Spinal cord (tissue), 10 donors: ENCODE measurements at places on chromosomes 4 and X.

GRCh38 chr4:188439641-188440311 is 300.5 kb downstream of the TRIML1 start:
- peak; percentile 42 for DNase-seq

DNA sequence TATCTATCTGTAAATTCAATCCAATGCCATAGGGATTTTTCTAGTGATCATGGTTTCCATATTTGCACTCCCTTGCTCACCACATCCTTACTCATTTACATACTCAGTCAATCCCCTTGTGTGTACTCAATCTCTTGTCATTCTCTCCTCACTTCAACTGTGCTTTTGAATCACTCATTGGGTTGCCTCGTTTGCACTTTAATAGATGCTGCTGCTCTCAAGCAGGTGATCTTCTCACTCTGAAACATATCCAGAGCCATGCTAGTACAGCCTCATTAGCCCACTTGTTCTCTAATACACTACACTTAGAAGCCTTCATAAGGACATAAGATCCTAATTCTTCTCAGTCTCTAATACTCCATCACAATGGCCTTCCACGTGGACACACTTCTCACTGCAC is 507.9 kb downstream of the TECRL start:
- DNase-seq = no peak

- no peak for DNase-seq
These were observed 37.8 kb upstream of the SLC9A7 start for GRCh38 chrX:46796574-46797191.

DNA sequence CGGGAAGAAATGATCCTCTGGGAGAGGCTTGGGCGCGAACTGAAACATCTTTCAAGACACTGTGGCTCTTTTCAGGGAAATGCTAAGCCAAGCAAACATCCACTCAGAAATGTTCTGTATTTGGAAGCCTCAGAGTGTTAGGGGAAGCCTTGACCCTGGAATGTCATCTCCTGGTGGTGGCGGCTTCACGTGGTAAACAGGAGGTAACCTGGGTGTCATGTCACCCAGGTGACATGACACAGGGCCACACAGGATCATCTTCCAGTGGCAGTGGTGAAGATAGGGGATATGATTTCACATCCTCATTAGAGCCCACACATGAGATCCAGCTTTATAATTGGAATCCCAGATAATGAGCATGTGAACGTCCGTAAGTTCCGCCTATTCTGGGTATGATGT is 140.0 kb downstream of the TBL1X start:
- no peak for DNase-seq

- DNase-seq = no peak
These were observed 23.4 kb upstream of the ZFP42 start for GRCh38 chr4:187972135-187972534.

GRCh38 chr4:89222170-89222569 is 85.4 kb downstream of the GPRIN3 start:
- DNase-seq = no peak

DNA sequence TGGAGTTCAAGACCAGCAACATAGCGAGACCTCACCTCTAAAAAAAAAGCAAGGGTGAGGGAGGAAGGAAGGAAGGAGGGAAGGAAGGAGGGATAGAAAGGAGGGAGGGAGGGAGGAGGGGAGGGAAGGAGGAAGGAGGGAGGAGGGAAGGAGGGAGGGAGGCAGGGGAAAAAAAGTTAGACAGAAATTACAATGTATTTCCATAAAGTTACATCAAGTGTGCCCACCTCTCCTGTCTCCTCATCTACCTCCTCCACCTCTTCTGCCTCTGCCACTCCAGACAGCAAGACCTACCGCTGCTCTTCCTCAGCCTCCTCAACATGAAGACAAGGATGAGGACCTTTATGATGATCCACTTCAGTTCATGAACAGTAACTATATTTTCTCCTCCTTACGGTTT is 8.3 kb downstream of the LIN54 start:
- no peak for DNase-seq

DNA sequence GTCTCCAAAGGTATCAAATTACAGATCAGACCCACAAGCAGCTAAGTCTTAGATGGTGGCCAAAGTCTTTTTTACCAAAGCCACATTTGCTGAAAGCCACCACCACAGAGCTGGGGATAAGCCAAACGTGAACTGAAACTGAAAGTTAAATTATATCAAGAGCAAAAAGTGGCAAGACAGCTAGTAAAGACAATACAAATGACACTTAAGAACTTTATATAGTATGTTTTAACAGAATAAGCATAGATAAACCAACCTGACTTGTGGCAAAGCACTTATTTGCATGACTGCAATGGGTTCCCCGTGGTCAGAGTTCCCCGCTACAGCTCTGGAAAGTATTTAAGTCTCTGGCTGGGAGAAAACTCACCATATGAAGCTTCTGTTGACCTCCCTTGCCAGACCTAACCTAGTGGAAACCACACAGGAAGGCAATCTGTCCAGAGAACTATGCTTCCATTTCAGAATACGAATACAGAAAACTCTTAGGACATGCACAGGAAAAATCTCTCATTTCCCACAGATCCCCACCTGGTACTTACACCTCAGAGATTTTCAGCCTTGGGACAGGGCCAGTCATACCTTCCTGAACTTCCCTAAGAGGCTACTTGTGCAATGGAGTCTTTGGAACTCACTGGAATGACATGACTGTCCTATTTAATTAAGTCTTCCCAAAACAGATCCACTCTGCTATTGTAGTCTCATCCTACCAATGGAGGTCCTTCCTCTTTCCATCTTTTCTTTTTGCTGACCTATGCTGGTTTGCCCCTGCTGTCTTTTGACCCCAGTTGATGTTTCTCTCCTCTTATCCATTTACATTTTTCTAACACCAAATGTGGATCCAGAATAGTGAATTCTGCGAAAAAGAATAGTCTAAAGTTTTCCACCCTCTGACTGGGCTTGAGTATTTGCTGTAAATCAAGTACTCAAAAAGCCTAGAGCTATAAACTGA is 225.1 kb downstream of the NR3C2 start:
- no peak for DNase-seq

DNA sequence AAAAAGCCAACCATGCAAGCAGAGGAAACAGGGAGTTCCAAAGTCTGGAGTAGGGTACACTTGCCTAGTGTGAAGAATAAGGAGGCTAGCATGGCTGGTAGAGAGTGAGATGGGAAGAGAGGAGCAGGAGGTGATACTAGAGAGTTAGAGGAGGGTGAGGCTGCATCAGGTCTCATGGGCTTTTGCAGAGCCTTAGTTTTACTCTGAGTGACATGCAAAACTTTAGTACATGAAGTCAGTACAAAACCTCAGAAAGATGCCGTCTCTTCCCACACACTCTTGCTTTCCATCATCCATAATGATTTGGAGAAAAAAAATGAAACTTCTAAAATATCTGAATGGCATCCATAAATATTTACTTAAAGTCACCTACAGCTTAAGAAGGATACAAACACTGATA is 5.0 kb downstream of the OPRPN start:
- DNase-seq = no peak

DNA sequence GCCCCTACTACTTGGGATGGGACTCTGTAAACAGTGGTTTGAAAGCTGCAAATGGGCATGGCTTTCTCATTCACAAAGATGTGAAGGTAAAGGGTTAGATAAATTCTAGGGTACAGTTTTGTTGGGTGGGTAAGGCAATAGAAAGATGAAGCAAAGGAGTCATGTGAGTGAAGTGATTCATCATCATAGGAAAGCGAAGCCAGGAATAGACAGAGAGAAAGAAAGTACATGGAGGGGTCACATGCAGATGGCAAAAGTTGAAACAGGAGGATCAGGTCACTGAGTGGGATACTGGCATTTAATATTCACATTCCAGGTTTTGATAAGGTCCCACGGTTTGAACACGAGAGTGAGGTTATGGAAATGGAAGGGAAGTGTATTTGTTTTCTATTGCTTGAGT is 8.2 kb upstream of the ABCG2 start:
- DNase-seq = no peak
